ENCODE measurements at places on chromosomes 1 and 21. TPM values are rescaled to one million over a fixed set of nuclear protein-coding genes. Genes with fewer than 3 reads are reported as not detected.

Gene TSSK3
- 0.33 TPM for total RNA-seq

DNA sequence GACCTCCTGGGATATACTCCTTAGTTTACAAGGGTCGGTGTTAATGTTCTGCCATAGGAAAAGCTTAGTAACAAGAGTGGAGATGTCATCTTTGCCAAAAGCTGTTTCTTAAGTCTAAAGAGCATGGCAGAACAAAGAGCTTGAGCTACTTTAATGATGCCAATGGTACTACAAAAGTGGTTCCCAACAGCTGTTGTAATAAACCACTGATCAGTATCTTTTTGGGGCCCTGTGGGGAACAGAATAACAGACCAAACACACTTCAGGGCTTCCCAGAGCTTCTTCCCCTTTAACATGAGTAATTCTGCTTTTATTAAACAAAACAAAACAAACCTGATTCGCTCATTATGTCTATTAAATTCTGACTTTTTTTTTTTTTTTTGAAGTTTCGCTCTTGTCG is 116.3 kb downstream of the NCAM2 start:
- no peak for DNase-seq

GRCh38 chr1:40803902-40804301 is 20.3 kb downstream of the KCNQ4 start:
- DNase-seq: no peak

DNA sequence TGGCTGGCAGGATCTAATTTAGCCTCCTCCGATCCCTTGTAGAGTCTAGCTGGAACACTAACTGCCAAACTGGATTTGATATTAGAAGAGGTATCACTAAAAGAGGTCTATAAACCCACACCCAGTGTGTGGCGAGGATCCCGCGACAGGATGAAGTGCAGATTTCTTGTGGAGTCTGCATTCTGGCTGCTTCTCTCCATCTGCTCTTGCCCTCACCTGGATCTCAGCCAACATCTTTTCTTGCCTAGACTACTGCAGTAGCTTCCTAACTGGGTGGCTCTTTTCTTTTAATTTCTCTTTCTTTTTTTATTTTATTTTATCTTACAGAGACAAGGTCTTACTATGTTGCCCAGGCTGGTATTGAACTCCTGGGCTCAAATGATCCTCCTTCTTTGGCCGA is 48.9 kb upstream of the CAPZB start:
- DNase-seq: no peak

- no peak for DNase-seq
Measured at GRCh38 chr21:39483917-39484316, 32.1 kb downstream of the SH3BGR start.

DNA sequence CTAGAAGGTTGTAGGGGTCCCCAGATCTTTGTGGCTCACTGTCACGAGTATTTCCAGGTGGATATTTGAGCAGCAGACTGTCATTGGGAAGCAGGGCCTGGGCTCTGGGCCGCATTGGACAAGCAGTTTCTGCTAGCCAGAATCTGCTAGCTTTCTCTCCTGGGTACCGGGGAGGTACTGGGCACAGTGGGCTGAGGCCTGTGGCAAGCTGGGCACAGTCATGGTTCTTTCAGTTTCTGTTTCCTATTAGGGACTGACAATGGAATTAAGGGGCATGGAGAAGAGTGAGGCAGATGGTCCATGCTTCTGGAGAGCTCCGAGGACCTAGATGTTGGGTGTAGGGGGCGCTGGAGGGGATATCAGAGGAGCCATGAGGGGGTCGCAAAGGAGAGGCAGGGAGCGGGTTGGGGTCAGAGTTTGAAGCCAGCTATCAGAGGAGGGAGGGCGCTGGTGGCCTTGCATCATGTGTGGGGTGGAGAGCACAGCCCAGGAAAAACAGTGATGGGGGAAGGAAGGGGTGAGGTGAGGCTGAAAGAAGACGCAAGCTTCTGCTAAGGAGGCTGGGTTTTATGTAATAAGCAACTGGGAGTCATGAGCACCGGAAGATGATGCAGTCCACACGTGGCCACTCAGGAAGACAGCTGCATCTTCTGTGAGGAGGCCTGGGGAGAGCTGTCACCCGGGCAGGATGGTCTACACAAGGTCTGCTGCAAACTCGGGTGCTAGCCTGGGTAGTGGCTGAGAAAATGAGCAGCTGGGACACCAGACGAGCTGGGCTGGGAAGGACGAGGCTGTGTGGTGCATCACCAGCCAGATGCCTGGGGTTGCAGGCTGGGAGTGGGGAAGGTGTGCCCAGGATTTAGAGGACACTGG is 72.7 kb downstream of the IER5 start:
- DNase-seq: no peak

Gene CD1E
- total RNA-seq: not detected

Gene PALMD
- not detected for total RNA-seq

GRCh38 chr1:54391450-54392209 is 14.6 kb downstream of the SSBP3 start:
- DNase-seq: no peak

Measured in CD8-positive, alpha-beta memory T cell (primary cell).